RWPE1 (cell line): ENCODE measurements at places on chromosomes 6 and 20.

DNA sequence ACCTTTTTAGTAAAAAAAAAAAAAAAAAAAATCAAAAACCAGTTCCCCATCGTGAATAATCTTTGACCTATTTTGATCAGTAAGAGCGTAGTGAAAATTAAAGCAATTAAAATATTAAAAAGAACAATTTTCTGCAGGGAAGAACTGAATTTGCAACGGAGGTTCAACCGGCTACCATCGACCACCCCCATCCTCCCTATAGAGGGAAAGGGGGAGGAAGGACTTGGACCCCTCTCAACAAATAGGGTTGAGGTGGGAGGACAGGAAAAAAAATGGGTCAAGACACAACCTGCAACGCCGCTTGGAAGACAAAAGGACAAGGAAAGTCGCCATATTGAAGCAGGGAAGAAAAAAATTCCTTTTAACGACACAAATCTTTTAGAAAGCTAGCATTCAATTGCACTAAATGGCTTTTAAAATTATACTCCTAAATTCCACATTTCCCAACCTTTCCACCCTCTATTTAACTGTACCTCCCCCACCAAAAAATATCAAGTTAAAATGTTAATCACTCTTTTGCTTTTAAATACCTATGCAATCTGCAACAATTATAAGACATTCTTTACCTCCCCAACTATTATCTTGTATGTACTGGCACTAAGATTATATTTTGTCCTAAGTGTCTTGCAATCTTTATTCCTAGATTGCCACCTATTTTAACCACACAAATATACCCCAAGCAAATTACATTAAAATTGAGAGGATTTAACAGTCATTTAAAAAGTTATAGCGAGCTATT is 1.7 kb downstream of the PPP1R10 start:
- DNase-seq = no peak

DNA sequence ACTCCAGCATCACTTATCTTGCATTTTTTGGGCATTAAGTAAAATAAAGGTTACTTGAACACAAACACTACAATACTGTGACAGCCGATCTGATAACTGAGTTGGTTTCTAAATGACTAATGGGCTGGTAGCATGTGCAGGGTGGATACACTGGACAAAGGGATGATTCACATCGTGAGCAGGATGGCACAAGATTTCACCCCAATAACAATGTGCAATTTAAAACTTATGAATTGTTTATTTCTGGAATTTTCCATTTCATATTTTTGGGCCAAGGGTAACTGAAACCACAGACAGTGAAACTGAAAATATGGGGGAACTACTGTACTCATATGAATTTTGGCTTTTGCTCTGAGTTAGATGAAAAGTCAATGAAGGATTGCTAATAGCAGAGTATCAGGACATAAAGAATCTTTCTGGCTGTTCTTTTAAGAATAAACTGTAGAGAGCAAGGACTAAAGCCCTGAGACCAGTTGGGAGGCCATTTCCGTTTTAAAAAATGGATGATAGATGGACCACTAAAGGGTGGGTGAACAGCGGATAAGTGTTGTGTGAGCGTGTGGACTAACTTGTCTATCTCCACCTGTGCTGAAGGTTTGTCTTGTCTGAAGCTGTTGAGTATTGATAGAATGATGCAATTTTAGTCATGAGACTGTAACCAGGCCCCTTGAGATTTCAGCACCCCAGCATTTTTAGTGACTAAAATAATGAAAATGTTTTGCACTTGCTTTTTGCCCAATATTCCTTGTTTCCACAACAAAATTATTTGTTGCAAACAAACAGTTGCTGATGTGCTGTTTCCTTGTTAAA is 8.2 kb downstream of the SPINT3 start:
- peak; percentile 72 for DNase-seq

GRCh38 chr6:168612586-168612985 is 171.6 kb downstream of the SMOC2 start:
- DNase-seq = no peak

GRCh38 chr6:90938122-90938521 is 351.2 kb upstream of the MAP3K7 start:
- no peak for DNase-seq

DNA sequence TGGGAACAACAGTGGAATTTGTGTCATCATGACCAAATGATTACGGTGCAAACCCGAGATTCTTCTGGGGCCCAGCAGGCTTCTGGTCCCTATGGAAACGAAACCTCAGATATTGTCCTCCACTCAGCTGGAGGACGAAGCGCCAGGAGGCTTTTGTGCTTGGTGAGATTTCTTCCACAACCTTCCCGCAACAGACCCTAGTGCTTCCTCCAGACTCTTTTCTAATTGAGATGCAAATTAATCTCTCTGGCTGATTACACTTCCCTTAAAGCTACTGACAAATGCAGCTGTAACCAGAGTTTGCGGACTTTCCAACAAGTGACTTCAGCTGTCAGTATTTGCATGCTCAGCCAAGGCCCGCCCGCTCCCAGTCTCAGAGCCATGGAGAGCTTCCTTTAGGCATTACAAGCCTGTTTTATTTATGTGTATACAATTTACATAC is 96.0 kb downstream of the INSM1 start:
- DNase-seq = no peak

DNA sequence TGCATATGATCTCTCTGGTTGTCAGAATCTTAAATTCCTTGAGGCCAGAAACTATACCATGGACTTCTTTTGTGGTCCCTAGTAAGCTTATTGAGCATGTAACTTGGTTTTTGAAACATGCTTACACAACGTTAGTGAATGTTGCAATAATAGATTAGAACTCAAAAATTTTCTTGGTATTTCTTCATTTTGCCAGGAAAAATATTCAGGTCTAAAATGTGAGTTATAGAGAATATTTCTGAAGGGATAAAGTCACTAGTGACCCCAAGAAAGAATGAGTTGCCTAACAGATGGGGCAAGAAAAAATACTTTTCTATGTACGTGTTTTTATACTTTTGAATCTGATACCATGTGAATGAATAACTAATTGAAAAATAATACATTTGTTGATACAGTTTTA is 195.4 kb downstream of the TFAP2A start:
- no peak for DNase-seq

- no peak for DNase-seq
Measured at GRCh38 chr6:144653885-144654505, 368.9 kb downstream of the UTRN start.

DNA sequence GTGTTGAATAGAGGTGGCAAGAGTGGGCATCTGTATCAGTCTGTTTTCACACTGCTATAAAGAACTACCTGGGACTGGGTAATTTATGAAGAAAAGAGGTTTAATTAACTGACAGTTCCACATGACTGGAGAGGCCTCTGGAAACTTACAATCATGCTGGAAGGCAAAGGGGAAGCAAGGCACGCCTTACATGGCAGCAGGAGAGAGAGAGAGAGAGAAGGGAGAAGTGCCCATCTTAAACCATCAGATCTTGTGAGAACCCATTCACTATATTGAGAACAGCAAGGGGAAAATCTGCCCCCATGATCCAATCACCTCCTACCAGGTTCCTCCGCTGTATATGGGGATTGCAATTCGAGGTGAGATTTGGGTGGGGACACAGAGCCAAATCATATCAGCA is 18.6 kb upstream of the PPP1R14C start:
- DNase-seq = no peak

DNA sequence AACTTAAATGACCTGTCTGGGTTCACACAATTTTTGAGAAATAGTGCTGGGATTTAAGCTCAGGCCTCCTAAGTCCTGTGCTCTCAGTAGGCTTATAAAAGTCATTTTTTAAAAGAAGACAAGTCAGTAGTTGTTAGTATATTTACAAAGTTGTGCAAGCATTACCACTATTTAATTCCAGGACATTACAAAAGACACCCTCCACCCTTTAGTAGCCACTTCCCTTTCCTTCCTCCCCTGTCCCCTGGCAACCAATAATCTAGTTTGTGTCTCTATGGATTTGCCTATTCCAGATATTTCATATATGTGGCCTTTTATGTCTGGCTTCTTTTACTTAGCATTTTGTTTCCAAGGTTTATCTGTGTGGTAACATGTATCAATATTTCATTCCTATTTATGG is 37.6 kb downstream of the HMGN3 start:
- DNase-seq = no peak

DNA sequence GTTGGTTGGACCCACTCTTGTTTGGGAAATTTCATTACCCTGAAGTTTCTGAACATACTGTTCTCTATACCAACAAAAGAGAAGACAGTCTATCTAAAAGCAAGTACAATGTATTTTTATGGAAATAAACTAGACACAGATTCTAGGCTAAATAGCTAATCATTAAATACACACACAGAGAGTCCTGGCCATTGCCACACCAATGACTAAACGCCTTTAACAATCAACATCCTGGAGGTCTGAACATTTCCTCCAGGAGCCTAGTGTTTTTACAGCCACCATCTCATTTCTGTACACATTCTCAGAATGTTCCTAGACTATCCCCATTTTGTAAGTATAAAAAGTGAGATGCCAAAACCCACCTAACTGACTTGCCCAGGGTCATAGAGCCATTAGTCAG is 141.6 kb upstream of the RREB1 start:
- no peak for DNase-seq

DNA sequence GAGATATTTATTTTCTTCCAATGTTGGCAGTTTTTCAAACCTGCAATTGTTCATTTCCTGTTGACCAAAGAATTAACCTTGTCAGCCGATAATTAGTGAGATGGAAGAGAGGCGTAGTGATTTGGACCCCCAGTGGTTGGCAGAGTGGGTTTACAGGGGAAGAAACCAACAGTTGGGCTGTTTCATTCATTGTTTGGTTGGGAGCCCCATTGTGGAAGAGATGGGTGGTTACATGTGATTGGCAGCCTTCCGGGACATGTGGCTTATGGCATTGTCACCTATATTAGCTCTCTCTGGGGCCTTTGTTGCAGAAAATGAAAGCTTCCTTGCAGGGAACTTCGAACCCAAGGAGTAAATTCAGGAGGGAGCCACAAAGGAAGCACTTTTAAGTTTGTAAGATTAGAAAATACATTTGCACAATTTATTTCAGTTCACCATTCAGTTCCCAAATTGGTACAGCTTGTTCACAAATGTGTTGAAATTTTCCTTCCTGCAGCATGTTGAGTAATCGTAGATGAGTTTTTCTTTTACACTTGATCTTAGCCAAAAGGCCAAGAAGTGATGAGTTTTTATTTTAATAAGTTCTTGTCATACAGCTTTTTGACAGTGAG is 50.3 kb upstream of the CDKAL1 start:
- DNase-seq = no peak

GRCh38 chr6:9405369-9405768 is 970.0 kb upstream of the SLC35B3 start:
- DNase-seq = peak; percentile 76

GRCh38 chr6:27415898-27416297 is 27.3 kb downstream of the ZNF391 start:
- no peak for DNase-seq

- DNase-seq = no peak
Measured at GRCh38 chr6:48835421-48835958, 627.6 kb downstream of the MMUT start.

DNA sequence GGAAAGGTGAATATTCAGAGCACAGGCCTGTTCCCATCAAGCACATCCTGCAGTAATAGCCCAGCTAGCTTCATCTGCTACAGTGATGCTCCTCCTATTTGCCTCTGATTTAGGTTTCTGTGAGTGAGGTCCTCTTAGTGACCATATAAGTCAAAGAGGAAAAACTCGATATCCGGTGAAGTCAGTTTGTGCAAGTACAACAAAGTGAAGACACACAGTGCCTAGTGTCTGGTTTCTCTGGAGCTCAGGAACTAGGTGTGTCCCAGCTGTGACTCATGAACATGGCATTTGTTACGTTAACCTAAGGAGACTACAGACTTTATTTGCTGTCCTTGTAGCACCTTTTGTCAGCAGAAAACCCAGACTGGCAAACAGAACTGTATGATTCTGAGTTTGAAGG is 33.9 kb downstream of the EDN1 start:
- DNase-seq = peak; percentile 89
